ENCODE measurements at places on chromosomes 6 and 20. TPM values are rescaled to one million over a fixed set of nuclear protein-coding genes. Genes with fewer than 3 reads are reported as not detected.

Gene KIAA1755
- 3.9 TPM for total RNA-seq

Gene OPRM1
- total RNA-seq, result not detected

Gene EYA2
- total RNA-seq, result 16.8 TPM

Gene LY6G6C
- total RNA-seq, result 2.3 TPM

Gene PXT1
- total RNA-seq, result not detected

Gene BPI
- not detected for total RNA-seq

Gene TNF
- total RNA-seq, result 0.48 TPM

Gene GPX5
- total RNA-seq, result 0.17 TPM

Gene RIPPLY2
- not detected for total RNA-seq

Gene SLC13A3
- 0.08 TPM for total RNA-seq

Gene IDH3B
- total RNA-seq, result 117 TPM

Gene PAX1
- total RNA-seq, result not detected

GRCh38 chr6:108078191-108078590 is 3.6 kb upstream of the OSTM1 start:
- no peak for DNase-seq

DNA sequence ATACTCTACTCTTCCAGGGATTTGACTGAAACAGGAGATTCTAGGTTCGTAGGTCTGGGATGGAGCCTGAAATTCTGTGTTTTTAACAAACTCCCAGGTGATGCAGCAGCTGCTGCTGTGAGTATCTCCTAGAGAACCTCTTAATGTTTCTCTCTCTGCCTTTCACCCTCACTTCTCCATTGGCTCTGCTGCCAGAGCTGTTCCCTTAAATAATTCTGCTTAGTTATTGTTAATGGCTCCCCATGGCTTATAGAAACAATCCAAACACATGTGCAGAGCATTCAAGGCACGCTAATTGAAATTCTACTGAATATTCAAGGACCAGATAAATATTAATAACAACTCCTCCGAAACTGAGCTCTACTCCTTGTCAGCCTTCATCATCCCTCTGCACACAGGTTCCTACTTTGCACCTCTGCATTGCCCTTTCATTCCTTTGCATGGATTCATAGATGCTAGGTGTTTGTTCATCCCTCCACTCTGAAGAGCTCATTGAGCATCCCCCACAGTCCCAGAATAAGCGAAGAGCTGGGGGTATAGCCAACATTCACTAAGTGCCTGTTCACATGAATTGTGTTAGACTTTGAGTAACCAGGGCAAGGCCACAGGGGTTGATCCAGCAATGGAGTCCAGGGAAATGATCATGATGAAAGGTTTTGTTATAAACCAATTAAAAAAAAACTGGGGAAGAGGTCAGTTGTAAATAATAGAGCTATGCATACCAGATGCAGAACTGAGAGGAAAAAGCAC is 488.4 kb upstream of the JAG1 start:
- no peak for DNase-seq

DNA sequence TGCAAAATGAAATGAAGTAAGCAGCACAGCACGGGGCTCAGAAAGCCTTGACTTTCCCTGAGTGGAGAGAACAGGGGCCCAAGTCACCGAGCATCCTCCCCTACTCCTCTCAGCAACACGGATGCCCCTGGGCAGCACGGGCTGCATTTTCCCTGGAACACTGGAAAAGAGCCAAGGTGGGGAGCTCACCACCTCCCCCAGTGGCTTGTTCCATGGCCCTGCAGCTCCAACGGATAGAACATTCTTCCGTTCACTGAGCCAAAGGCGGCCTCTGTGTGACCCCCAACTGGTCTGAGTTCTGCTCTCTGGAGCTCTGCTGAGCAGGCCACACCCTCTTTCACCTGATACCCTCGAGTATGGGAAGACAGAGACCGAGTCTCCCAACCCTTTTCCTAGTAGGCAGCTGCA is 20.8 kb upstream of the EMILIN3 start:
- no peak for DNase-seq

DNA sequence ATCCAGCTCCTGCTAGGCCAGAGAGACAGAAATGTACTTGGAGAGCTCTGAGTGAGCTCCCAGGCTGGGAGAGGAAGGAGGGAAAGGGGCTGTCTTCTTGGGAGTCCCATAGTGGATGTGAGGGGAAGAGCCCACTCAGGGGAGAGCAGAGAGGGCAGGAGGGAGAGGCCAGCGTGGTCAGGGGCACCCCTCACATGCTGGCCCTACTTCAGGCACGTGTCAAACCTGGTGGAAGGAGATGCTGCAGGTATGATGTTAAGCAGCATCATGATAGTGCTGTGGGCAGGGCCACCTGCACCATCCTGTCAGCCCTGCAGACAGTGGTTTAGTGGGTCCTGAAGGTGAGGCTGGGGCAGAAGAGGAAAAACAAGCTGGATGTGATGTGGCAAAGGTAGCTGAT is 265.4 kb upstream of the RNF24 start:
- no peak for DNase-seq

DNA sequence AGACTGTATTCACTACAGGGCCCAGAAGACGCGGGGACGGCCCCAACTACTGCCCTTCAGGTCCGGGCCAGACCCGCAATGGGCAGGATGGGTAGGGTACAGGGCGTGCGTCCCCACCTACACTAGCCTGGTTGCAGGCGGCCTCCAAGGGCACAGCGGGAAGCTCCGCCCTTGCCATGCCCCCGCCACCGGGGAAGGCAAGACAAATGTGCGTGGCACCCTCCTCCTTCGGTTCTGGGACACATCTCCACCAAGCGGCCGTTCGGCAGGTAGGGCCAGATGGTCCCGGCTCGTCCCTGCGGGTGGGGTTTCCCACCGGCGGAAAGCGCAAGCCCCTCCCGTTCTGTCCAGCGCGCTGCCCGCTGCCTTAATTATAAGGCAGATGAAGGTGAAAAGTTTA is 5.6 kb downstream of the NXT1 start:
- no peak for DNase-seq

- DNase-seq, result no peak
These were observed 371.8 kb downstream of the MAFB start for GRCh38 chr20:40317156-40317790.

- DNase-seq, result no peak
These were observed 14.5 kb downstream of the SNRNP48 start for GRCh38 chr6:7604506-7604905.

DNA sequence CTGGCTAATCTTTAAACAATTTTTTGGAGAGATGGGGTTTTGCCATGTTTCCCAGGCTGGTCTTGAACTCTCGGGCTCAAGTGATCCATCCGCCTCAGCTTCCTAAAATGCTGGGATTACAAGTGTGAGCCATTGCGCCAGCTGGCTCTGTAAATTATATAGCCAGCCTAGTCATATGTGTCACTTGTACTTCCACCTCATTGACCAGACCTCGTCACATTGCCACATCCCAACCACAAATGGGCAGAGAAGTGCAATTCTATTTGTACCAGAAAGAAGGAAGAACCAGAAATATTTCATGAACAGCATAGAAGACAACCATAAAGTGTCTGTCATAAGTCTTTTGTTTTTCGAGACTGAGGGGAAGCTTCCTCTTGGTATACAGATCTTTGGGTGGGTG is 304.9 kb upstream of the RNF24 start:
- no peak for DNase-seq

DNA sequence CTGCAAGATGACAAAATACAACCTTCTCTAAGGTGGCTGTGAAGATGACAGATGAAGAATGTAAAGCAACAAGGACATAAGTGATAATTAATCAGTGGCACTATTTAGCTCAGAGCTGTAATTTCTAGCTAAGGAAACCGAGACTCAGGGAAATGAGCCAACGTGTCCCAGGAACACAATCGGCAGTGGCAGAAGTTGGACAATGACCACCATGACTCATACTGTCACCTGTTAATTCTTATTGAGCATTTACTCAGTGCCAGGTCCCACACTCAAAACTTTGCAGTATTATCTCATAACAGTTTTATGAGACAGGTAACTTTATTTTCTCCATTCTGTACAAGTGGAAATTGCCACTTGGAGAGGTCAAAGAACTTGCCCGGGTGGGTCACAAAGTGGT is 55.8 kb downstream of the LAMA4 start:
- no peak for DNase-seq

GRCh38 chr6:139778106-139778505 is 403.7 kb upstream of the CITED2 start:
- DNase-seq, result no peak

- no peak for DNase-seq
These were observed 31.9 kb downstream of the TTI1 start for GRCh38 chr20:38001173-38001875.

- DNase-seq, result peak; percentile 78
These were observed 6.4 kb downstream of the TPMT start for GRCh38 chr6:18148304-18149025.

GRCh38 chr20:62208061-62208794 is 11.8 kb downstream of the HRH3 start:
- no peak for DNase-seq

GRCh38 chr6:119965900-119966299 is 616.3 kb upstream of the MAN1A1 start:
- DNase-seq, result no peak

DNA sequence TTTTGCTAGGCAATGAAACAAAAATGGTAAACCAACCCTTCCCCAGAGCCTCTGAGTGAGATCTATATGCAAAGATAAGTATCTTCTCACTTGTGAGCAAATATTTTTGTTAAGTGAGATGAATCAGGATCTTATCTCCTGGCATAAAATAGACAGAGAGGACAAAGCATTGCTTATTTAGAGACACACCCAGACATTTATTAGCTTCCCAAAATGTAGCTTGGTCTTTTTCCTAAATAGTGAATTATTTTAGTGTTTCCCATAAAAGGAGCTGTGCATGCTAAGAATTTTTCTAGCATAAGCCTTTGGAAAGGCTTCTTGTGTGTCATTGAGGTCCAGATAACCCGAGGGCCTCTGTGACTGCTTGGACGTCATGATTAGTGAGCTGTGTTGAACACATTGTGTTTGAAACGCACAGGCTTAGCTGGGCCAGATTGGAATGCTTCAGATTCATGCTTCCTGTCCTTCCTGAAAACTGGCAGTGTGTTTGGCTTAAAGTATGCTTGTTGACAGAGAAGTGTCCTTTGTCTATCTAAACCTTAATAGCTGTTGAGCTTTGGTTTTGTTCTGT is 16.5 kb downstream of the MTHFD1L start:
- DNase-seq, result no peak

GRCh38 chr6:51655517-51655916 is 431.9 kb downstream of the PKHD1 start:
- no peak for DNase-seq

- DNase-seq, result no peak
These were observed 36.4 kb upstream of the RNF144B start for GRCh38 chr6:18350712-18351111.

GRCh38 chr6:149499066-149499465 is 14.3 kb upstream of the ZC3H12D start:
- DNase-seq, result peak; percentile 45

GRCh38 chr20:49384437-49385434 is 97.7 kb downstream of the KCNB1 start:
- DNase-seq, result peak; percentile 76

DNA sequence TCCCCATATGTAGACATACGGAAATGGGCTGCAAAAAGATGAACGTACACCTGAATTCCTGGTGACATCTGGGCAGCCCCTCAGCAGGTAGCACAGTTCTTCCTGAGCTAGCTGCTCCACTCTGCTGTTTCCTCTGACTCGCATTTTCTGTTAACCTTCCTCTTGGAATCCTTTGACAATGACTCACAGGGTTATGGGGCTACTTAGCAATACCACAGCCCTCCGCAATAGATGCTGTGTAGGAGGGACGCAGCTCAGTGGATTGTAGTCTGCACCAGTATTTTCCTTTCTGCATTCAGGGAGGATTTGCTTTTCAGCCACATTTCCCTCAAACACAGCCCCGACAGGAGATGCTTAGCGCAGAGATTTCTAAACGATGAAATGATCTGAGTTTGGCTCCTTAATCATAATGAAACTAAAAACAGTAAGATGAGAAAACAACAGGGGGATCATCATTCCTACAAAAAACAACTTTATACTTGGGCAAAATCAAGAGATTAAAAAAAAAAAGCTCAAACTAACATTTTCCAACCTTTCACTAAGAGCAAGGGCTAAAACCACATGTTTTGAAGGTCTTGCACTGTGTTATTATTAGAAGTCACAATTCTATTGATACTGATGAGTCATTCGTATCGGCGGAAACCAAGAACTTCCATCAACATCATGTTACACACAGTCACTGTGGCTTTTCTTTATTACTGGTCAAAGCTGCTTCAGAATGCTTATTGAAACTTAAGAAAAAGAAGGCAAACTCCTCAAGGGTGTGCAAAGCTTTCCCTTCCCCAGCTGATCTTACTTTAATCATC is 12.2 kb downstream of the BACH2 start:
- no peak for DNase-seq

DNA sequence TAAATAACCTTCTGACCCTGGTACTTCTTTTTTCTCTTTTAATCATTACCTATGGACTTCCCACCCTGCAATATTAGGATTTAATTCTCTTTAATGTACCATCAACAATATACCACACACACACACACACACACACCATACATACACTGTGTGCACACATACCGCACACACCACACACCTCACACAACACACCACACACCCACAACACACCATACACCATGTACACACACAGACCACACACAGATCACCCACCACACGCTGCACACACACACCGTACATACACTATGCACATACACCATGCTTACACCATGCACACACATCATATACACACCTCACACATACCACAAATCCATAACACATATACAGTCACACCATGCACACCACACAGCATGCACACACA is 57.4 kb upstream of the MAP3K4 start:
- no peak for DNase-seq

DNA sequence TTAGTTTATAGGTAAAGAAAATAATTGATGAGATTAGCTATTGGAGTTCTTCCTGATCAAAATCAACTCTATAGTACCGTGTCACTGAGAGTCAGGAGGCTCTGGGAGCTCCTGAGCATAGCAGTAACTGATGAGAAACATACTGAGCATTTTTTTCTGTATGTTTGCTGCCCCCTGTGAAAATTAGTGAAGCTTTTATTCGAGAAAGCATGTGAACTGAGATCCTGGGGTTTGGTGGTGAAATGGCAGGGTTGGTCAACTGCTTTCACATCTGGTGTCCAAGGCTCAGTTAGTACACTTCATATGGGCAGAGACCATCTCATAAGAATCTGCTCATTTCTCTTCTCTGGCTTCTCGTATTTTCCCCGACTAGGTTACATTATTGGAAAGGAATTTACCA is 4.1 kb upstream of the ABT1 start:
- DNase-seq, result no peak

DNA sequence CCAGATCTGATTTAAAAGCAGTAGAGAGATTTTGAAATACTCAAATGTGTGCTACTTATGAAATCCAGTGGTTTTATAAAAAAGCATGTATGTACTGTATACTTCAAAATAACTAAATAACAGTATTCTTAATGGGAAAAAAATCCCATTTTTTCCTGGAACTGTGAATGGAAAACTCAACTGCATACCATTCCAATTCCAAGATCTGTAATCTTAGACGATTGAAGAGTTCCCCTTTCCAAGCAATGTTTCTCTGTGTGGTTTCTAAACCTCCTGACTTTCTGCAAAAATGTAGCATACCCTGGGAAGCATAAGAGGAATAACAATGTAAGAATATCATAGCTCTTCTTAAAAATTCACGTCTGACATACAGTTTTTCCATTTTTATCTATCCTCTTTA is 40.3 kb upstream of the HIVEP2 start:
- DNase-seq, result no peak

GRCh38 chr6:27886073-27886472 is 26.1 kb downstream of the OR2B2 start:
- no peak for DNase-seq

Data from colonic mucosa (tissue), 4 donors.